Hematopoietic multipotent progenitor cell treated with erythropoietin and hydrocortisone succinate and interleukin-3 and kit ligand, for 4 days (in vitro differentiated cells): ENCODE measurements at places on chromosomes 11 and 22.

- DNase-seq: no peak
Measured at GRCh38 chr11:96707273-96707672, 317.5 kb downstream of the JRKL start.

DNA sequence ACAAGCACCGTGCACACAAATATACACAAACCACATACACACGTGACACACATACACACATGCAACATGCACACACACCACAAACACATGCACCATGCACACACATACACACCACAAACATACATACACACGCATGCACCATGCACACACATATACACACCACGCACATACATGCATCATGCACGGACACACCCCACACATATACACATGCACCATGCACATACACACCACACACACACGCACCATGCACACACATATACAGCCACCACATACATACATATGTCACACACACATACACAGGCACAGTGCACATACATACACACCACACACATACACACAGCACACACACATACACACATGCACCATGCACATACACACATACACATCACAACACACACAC, 12.7 kb upstream of the B4GALNT4 start:
- DNase-seq: no peak

DNA sequence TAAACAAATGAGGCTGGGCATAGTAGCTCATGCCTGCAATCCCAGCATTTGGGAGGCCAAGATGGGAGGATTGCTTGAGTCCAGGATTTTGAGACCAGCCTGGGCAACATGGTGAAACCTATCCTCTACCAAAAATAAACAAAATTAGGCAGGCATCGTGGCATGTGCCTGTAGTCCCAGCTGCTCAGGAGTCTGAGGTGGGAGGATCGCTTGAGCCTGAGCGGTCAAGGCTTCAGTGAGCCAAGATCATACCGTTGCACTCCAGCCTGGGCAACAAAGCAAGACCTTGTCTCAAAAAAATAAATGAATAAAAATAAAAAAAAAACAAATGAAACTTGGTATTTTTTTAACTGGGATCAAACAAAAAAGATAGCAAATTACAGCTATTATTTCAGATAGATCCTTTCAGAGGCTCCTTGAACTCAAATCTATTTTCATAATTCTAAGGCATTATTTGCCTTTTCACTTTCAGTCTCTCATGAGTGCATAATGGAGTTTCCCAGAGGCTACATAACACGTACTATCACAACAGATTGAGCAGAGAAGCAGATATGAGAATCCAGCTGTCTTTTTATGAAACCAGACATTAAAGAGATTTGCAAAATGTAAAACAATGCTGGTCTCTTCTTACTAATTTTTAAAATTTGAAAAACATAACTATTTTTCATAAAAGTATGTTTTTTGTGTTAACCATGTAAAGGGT, 23.1 kb downstream of the DDIAS start:
- no peak for DNase-seq

- DNase-seq: no peak
Measured at GRCh38 chr11:125335106-125335505, 161.0 kb downstream of the FEZ1 start.

- DNase-seq: no peak
Measured at GRCh38 chr11:106950067-106950491, 68.2 kb downstream of the GUCY1A2 start.
